ENCODE measurements at places on chromosomes 7 and 10.

GRCh38 chr7:50504646-50505546 lies 54.7 kb upstream of the FIGNL1 start:
- H3K36me3 ChIP-seq: no peaks in the 10 kb centered on the region
- no peak overlapping the region for H3K27ac ChIP-seq
- no peak overlapping the region for H3K4me3 ChIP-seq

- H3K27ac ChIP-seq: no peak overlapping the region
- peaks cover 13% of the 10 kb centered on the region for H3K27me3 ChIP-seq
- no peak overlapping the region for H3K4me3 ChIP-seq
- no peaks in the 10 kb centered on the region for H3K4me1 ChIP-seq
Observed at GRCh38 chr10:47337310-47337709, 10.9 kb upstream of the RBP3 start.

- no peak for DNase-seq
- H3K27me3 ChIP-seq: no peaks in the 10 kb centered on the region
- peak overlapping the region; percentile 32 for H3K27ac ChIP-seq
- H3K36me3 ChIP-seq: peaks cover 8% of the 10 kb centered on the region
Observed at GRCh38 chr10:31912898-31913850, 15.5 kb downstream of the ARHGAP12 start.

- no peaks in the 10 kb centered on the region for H3K4me1 ChIP-seq
- DNase-seq: no peak
- H3K36me3 ChIP-seq: no peaks in the 10 kb centered on the region
- H3K27ac ChIP-seq: no peak overlapping the region
Observed at GRCh38 chr7:52507546-52508255, 527.7 kb upstream of the POM121L12 start.

- H3K4me3 ChIP-seq: no peak overlapping the region
- no peaks in the 10 kb centered on the region for H3K4me1 ChIP-seq
- H3K27me3 ChIP-seq: no peaks in the 10 kb centered on the region
- DNase-seq: no peak
- no peak overlapping the region for H3K27ac ChIP-seq
Observed at GRCh38 chr7:33722383-33723101, 182.8 kb upstream of the BMPER start.

DNA sequence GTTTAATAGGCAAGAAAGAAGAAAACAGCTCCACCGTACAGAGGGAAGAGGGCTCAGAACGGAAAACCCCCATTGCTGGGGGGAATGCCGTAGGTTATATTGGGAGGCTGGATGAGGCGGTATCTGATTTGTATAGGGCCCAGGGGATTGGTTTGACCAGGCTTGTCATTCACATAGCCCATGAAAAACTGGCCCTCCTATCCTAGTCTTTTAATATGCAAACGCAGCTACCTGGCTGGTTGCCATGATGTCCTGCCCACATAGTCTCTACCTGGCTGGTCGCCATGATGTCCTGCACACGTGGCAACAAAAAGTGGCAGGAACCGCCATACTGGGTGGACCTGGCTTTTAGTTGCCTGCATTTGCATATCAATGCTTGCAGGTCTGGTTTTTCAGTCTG lies 84.7 kb downstream of the AUTS2 start:
- no peak overlapping the region for H3K4me3 ChIP-seq
- no peaks in the 10 kb centered on the region for H3K27me3 ChIP-seq
- no peak overlapping the region for H3K27ac ChIP-seq

GRCh38 chr10:51075043-51075872 lies 971 bp downstream of the PRKG1 start:
- no peak overlapping the region for H3K27ac ChIP-seq
- peaks cover 10% of the 10 kb centered on the region for H3K4me1 ChIP-seq
- no peak for DNase-seq
- no peaks in the 10 kb centered on the region for H3K36me3 ChIP-seq

DNA sequence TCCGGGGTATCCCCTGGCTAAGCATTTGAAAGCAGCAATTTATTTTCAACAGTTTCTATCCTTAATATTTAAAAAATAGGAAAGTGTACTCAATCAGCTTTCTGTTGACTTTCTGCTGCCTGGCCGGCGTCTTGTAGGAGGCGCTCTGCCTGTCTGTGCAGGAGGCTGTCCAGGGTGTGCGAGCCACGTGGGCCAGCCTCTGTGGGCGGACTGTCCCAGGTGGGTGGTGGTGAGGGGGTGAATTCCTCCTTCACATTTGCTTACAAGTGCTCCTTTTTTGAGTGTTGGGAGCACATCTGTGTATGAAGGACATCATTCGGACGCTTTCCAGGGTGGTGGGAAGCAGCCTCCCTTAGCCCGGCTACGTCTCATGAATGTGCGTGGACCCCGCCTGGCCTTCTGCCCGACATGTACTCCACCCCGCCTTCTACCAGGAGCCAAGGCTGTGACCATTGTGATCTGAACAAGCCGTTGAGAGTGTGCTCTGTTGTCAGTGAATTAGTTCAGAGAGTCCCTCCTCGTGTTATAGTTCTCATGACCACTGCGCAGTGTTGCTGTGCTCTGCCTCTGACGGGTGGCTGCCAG lies 114.9 kb downstream of the MGMT start:
- no peaks in the 10 kb centered on the region for H3K4me1 ChIP-seq
- H3K27ac ChIP-seq: no peak overlapping the region
- peaks cover 60% of the 10 kb centered on the region for H3K36me3 ChIP-seq
- H3K4me3 ChIP-seq: no peak overlapping the region

DNA sequence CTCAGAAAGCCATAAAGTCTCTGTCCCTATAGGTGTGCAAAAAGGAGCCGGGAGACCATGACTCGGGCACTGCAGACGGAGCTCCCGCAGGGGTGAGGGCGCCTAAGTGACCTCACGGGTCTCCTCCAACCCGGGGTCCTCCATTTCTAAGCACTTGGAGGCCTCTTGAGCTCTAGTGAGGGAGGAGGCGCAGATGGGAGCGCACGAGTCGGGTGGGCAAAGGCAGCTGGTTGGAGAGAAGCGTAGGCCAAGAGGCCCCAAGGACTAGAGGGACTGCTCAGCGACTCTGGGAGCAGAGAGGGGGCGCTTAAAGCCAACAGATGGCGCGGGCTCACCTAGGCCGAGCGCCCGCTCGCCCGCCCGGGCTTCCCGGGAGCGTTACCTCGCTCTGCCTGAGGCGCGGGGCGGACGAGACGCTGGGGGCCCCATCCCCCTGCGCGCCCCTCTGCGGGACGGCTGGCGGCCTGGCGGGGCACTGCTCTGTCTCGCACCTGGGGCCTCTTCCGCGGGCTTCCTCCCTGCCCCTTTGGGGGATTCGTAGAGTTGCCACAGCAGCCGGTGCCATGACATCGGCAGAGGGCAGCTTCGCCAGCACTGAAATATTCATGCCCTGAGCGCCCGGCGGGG lies 523 bp upstream of the CDH23 start:
- H3K36me3 ChIP-seq: no peaks in the 10 kb centered on the region
- H3K27ac ChIP-seq: no peak overlapping the region
- H3K4me1 ChIP-seq: peaks cover 4% of the 10 kb centered on the region
- H3K27me3 ChIP-seq: peaks cover 58% of the 10 kb centered on the region

DNA sequence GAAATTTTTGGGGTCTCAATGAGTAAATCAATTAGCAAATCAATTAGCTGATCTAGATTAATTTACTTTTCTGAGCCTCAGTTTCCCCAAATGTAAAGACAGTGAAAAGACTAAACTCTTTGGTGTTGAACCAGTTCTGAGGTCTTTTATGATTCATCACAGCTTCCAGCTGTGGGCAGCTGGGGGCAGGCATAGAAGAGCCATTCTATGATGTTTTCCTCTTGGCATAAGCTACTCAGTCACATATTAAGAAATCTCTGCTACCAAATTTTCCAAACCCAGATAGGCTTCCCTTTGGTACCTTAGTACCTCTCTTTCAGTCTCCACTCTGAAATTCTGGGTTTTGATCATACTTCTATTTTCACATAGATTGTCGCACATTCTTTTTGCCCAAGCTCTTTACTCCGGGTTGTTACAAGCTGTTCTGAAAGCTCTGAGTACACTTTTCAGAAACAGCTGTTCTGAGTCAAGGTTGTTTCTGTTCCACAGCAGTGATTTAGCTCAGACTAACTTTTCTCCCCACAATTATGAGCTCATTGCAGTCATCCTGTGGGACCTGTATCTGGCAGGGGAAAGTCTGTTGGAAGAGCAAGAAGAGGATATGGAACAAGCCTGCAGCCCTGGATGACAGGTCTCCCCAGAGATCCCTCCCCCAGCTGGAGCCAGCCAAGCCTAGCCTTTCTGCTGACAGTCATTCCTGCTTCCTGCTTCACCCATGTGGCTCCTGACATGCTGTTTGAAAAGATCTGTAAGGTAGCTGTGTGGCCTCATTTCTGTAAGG lies 599.6 kb upstream of the GHITM start:
- no peak overlapping the region for H3K4me3 ChIP-seq
- H3K4me1 ChIP-seq: no peaks in the 10 kb centered on the region
- DNase-seq: no peak
- no peaks in the 10 kb centered on the region for H3K36me3 ChIP-seq
- H3K27me3 ChIP-seq: no peaks in the 10 kb centered on the region

DNA sequence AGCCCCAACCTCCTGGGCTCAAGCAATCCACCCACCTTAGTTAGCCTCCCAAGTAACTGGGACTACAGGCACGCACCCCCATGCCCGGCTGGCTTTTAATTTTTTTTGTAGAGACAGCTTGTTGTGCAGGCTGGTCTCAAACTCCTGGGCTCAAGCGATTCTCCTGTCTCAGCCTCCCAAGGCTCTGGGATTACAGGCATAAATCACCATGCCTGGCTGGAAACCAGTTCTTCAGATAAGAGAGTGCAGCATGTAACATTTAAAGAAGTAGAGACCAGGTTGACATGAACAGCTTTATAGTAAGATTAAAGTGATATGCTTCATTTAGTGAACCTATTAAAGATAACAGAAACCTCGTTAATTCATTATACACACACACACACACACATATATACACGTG lies 167.9 kb upstream of the KAT6B start:
- no peak overlapping the region for H3K4me3 ChIP-seq
- no peak for DNase-seq
- no peaks in the 10 kb centered on the region for H3K4me1 ChIP-seq
- H3K27me3 ChIP-seq: no peaks in the 10 kb centered on the region
- peaks cover 10% of the 10 kb centered on the region for H3K36me3 ChIP-seq
- H3K27ac ChIP-seq: no peak overlapping the region

- H3K4me3 ChIP-seq: peak overlapping the region; percentile 54
- peaks cover 98% of the 10 kb centered on the region for H3K4me1 ChIP-seq
- H3K27ac ChIP-seq: peak overlapping the region; percentile 95
- peaks cover 42% of the 10 kb centered on the region for H3K36me3 ChIP-seq
Observed at GRCh38 chr10:80487791-80488538, 33.9 kb downstream of the TSPAN14 start.

DNA sequence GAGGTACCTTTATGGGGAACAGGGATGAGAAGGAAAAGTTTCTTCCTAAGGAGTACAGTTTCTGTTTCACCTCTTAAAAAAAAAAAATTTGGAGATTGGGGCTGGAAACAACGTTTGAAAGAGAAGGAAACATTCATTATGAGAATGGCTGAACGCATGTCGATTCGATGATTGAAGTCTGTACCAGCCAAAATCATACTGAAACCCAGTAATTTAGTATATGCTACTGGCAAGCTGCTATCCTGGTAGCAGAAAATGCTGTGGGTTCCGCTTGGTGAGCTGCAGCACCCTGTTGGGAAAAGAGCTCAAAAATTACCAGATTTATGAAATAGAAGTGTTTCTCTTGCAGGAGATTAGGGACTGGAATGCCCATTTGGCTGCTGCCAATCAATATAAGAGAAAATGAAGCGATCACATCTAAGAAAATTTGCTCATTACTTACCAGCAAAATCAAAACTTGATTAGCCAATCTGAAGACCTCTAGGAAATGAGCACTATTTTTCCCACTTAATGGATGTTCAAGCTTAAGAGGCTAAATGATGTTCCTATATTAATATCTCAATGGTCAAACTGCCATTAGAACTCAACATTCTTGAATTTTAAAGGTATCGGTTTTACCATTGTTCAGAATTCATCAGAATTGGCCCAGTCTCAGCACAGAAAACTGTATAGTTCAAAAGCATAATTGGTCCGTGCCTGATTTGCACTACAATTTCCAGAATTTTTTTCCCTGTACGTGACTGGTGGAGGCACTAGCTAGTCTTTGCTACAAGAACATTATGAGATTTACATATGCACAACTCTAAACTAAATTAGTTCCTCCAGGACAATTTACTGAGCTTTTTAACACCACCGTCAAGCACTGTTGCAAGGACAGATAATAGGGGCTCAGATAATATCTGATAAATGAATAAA lies 1.2 kb upstream of the ITGB1 start:
- peaks cover 7% of the 10 kb centered on the region for H3K27me3 ChIP-seq
- peaks cover 48% of the 10 kb centered on the region for H3K4me1 ChIP-seq
- peak; percentile 26 for DNase-seq
- H3K36me3 ChIP-seq: no peaks in the 10 kb centered on the region
- H3K4me3 ChIP-seq: peak overlapping the region; percentile 84

DNA sequence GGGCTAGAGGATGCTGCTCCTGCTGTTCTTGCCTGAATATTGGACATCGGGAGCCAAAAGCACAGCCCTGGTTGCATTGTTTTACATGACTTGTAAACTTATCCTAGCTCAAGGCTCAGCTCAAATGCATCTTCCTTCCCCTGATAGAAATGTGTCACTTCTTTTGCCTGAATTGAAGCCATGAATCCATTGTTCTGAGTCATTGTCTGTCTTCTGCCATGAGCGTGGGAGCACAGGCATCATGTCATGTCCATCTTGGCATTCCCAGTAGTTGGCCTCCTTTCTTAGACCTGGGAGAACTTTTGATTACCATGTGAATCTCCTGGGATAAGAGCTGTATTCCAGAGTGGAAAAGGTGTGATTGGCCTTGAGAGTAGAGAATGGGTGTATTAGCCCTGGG lies 54.1 kb upstream of the OPN4 start:
- no peaks in the 10 kb centered on the region for H3K27me3 ChIP-seq
- no peaks in the 10 kb centered on the region for H3K36me3 ChIP-seq
- H3K4me3 ChIP-seq: no peak overlapping the region
- no peak for DNase-seq
- H3K4me1 ChIP-seq: no peaks in the 10 kb centered on the region

- peaks cover 12% of the 10 kb centered on the region for H3K27me3 ChIP-seq
- no peak overlapping the region for H3K27ac ChIP-seq
- DNase-seq: no peak
- no peak overlapping the region for H3K4me3 ChIP-seq
- no peaks in the 10 kb centered on the region for H3K36me3 ChIP-seq
Observed at GRCh38 chr7:154841731-154842331, 161.1 kb downstream of the PAXIP1 start.

- H3K27me3 ChIP-seq: peaks cover 21% of the 10 kb centered on the region
- H3K4me3 ChIP-seq: no peak overlapping the region
Observed at GRCh38 chr10:117653170-117653515, 110.6 kb downstream of the EMX2 start.

- no peak overlapping the region for H3K4me3 ChIP-seq
- DNase-seq: no peak
- no peaks in the 10 kb centered on the region for H3K27me3 ChIP-seq
- H3K27ac ChIP-seq: no peak overlapping the region
Observed at GRCh38 chr7:133910761-133911160, 216.4 kb upstream of the LRGUK start.

DNA sequence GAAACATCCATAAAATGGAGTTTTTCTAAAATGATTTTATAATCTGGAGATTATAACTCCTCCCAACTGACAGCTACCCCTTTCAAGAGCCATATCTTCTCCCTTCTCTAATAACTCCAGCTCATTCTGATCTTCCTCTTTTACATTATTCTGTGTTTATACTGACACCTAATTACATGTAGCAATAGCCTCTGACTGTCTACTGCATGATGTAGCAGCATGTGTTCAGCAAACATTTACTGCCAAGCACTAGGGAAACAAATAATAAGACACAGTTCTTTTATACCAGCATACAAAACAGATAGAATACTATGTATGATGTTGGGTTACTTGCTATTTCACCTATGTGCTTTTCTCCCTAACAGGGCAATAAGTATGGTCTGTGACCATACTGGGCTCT lies 20.7 kb downstream of the RBM28 start:
- H3K4me3 ChIP-seq: no peak overlapping the region
- no peak for DNase-seq
